T-helper 1 cell (primary cell): ENCODE measurements at places on chromosomes 1 and 21.

- DNase-seq: peak; percentile 76
Observed at GRCh38 chr1:44819608-44820327, 11.4 kb downstream of the BTBD19 start.

DNA sequence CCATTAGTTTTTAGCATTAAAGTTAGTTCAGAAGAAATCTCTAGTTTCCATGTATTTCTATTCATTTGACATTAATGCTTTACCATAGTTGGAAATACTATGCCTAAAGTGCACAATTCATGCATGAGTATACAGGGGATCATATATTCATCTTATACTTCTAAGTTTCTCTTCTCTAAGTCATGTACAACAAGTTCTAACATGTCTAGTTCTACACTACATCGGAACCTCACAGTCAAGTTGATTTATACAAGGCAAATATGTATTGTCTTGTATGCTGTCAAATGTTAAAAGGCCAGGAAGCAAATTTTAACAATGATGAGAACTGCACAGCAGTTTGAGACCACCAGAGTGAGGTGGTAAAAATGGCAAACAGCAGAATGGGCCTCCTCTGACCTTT, 22.9 kb upstream of the MOB3C start:
- no peak for DNase-seq

GRCh38 chr1:223653015-223653414, 12.5 kb downstream of the CAPN8 start:
- no peak for DNase-seq

- DNase-seq: no peak
Observed at GRCh38 chr1:16999863-17000262, 11.9 kb downstream of the ATP13A2 start.

- no peak for DNase-seq
Observed at GRCh38 chr1:76933847-76934815, 66.9 kb downstream of the ST6GALNAC5 start.

GRCh38 chr1:113072757-113073478, at the start of gene LRIG2:
Gene LRIG2 (plus strand): TSS chr1:113073198. CDS start chr1:113073407, 209 bp downstream.
- peak; percentile 95 for DNase-seq

- peak; percentile 55 for DNase-seq
Observed at GRCh38 chr1:183655562-183656075, 2.5 kb upstream of the APOBEC4 start.

DNA sequence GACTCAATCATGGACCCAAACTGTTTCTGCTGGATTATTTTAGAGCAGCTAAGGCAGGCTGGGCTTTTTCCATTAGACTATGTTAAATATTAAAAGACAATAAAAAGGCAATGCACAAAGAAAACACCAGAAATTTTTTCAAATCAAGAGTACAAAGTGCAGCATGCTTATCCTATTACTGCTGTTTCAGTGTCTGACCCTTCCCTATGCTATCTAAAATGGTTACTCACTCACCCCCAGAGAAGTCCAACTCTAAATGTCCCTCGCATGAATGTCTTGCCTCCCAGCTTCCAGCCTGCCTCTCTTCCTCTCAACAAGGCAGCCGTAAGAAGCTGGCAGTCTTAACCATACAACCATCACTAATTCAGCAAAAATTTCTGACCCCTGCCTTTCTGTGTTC, 108.7 kb upstream of the SYT6 start:
- no peak for DNase-seq

DNA sequence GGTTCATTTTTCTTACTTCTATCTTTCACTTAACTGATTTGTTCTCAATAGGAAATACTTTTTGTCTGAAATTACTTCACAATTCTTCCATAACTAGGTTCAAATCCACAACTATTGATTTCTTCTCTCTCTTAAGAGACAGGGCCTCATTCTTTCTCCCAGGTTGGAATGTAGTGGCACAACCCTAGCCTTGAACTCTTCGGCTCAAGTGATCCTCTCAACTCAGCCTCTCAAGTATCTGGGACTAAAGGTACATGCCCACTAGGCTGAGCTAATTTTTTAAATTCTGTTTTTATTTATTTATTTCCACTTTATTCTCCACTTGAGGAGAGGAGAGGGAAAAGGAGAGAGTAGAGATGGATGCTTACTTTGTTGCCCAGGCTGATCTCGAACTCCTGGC, 370.4 kb upstream of the PLXNA2 start:
- DNase-seq: no peak

- DNase-seq: no peak
Observed at GRCh38 chr1:1757422-1758058, 20.7 kb downstream of the NADK start.

DNA sequence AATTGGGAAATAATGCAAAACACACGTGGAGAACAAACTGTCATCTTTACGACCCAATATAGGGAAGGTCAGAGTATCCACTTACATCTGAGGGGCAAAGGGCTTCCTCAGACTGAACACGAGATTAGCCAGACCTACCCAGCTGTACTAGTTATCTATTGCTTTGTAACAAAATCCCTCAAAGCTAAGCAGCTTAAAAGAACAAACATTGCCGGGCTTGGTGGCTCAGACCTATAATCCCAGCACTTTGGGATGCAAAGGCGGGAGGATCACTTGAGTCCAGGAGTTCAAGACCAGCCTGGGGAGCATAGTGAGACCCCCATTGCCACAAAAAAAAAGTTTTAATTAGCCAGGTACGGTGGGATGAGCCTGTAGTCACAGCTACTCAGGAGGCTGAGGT, 262.8 kb downstream of the LTN1 start:
- DNase-seq: no peak

DNA sequence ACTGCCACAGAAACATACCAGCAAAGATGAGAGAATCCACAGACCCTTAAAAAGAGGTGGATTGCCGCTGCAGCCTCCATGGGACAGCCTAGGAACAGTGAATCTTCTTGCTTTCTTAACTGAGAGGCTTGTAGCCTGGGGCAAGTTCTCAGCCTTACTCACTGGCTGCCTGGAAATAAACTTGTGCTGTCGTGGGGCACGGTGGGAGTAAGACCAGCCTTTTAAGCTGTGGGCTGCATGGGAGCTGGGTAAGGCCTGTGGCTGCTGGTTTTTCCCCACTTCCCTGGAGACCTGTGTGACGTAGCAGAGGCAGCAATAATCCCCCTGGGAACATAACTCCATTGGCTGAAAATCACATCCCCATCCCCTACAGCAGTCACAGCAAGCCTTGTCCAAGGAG, 30.8 kb downstream of the CD2 start:
- DNase-seq: no peak

DNA sequence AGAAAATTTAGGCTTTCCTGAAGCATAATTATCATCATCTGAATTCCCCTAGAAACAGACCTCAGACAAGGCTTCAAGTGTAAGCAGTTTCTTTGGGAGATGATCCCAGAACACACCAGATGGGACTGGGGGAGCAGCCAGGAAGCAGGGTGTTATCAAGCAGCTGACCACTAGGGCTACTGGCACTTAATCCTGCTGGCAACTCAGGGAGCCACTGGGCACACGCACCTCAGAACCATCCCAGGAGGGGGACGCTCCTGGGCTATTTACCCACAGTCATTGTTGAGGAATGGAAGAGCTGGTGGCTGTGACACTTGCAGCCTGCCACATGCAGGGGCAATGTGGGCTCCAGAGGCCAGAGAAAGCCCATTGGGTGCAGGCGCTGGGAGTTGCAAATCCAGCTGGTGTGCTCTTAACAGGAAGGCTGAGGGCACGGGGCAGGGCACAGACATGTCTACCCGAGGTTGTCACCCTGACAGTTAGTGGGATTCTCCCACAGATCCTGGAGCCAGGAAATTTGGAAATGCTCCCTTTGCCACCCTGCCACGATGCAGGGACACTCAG, 15.1 kb upstream of the IL22RA1 start:
- no peak for DNase-seq

GRCh38 chr21:34009193-34009592, 64.2 kb upstream of the MRPS6 start:
- no peak for DNase-seq

DNA sequence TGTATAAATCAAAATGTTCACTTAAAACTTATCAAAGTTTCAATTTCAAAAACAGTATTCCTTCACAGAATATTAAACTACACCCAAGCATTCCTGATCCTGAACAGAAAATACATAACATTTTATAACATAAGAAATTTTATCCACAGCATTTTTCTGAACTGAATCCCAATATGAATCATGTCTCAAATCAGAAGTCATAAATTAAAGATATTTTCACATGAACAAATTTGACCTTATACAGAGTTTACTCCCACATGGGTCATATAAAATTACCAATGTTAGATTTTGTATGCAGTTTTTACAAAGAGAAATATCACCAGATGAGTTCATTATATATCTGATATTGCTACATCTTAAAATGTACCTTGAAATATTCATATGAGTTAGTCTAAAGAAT, 48.6 kb upstream of the ASPM start:
- no peak for DNase-seq

- no peak for DNase-seq
Observed at GRCh38 chr1:87682565-87682964, 353.9 kb downstream of the LMO4 start.

GRCh38 chr1:88800382-88801051, 90.8 kb downstream of the GTF2B start:
- no peak for DNase-seq

DNA sequence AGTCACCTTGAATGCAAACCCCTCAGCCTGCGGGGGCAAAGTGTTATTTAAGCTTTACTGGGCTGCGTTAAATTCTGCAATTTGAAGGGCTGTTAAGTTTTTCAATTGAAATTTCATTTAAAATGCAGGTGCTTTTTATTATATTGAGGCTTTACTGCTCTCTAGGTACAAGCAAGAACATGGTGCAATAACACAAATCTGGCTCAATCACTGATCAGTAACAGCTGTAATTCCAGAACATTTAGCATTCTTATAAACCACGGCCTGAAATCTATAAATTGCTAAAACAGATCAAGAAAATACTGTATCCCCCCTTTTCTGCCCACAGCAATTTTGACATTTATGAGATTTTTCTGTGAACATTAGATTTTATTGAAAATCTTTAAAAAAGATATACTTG, 322.8 kb downstream of the KCTD3 start:
- no peak for DNase-seq

DNA sequence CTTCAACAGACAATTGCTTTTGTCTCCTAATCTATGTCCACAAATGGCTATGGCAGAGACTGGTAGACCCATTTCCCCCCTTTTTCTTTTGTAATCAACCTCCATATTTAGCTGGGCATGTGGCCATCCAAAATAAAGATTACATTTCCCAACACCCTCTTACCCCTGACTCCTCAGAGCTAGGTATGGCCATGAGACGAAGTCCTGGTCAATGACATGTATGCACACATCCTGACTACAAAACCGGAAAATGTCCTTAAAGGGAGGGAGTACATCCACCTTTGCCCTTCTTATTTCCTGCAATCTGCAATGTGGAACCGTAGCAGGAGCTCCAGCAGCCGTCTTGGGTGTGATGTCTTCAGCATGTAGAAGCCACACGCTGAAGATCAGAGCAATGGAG, 36.2 kb upstream of the RCSD1 start:
- no peak for DNase-seq

DNA sequence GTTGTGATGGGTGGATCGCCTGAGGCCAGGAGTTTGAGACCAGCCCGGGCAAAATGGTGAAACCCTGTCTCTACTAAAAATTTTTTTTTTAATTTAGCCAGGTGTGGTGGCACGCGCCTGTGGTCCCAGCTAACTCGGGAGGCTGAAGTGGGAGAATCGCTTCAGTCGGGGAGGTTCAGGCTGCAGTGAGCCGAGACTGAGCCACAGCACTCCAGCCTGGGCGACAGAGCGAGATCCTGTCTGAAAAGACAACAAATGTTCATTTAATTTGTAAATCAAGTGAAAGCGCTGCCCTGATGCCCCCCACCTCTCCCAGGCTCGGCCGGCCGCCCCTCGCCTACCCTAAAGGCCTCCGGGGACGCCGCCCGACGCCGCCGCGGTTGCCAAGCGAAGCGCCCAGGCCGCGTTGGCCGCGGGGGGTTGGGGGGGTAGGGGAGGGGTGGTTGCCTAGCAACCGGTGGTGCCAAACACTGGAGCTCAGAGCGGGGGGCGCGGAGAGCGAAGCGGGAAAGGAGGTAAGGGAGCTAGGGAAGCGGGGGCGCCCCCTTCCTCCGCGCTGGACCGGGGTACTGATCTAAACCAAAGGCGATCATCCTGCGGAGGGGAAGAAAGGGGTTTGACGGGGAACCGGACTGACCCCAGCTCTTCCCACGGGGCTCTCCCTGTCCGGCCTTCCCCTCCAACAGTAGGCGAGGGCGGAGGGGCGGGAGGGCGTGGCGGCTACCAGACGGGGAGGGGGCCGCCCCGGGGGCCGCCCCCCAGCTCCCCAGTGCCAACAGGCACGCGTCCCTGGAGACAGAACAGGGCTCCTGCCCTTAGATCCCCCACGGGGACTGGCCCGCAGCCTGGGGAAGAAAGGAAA, at the start of gene TEKT2:
TEKT2 (plus strand) TSS at position 460 of the 862 bp plus-strand sequence. CDS start 828 bp downstream, outside the sequence.
- DNase-seq: no peak

- peak; percentile 14 for DNase-seq
Observed at GRCh38 chr1:182259229-182259872, 132.2 kb downstream of the GLUL start.

GRCh38 chr1:30618335-30618747, 105.0 kb downstream of the MATN1 start:
- no peak for DNase-seq

DNA sequence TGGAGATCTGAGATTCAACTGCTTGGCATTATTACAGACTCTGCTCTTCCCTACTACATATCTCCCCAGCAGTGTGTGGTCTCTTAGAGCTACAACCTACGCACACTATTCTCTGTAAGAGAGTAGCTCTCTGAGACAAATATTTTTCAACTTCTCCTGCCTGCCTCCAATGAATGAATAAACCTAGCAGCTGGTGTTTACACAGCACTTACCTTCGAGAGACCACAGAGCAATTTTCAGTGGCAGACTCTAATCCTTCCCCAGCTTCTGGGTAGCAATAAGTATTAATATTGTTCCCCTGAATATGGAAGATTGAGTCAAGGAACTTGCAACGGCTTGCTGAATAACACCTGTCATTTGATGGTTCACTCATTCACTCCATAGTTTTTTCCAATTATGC, 350.9 kb upstream of the SPAG17 start:
- DNase-seq: no peak

- no peak for DNase-seq
Observed at GRCh38 chr1:50251702-50252101, 143.0 kb downstream of the ELAVL4 start.

GRCh38 chr1:15046487-15047165, 106.9 kb upstream of the TMEM51 start:
- DNase-seq: no peak

GRCh38 chr1:41665962-41666917, 181.8 kb upstream of the EDN2 start:
- no peak for DNase-seq
